A673 (cell line): ENCODE measurements at places on chromosomes 3 and 15. TPM values are rescaled to one million over a fixed set of nuclear protein-coding genes. Genes with fewer than 3 reads are reported as not detected.
A peak's percentile ranks its signal among the peaks of the same experiment; 100 is the strongest.

Gene LRRC49
- 9.2 and 10.9 TPM in 2 replicates for total RNA-seq

- H3K36me3 ChIP-seq, result no peaks in the 10 kb centered on the region
- no peaks in the 10 kb centered on the region for H3K27me3 ChIP-seq
- no peaks in the 10 kb centered on the region for H3K4me1 ChIP-seq
- DNase-seq, result no peak
Measured at GRCh38 chr3:111035316-111035715, 36.3 kb upstream of the NECTIN3 start.

Gene PEAK1
- 36.7 and 39.8 TPM in 2 replicates for total RNA-seq

DNA sequence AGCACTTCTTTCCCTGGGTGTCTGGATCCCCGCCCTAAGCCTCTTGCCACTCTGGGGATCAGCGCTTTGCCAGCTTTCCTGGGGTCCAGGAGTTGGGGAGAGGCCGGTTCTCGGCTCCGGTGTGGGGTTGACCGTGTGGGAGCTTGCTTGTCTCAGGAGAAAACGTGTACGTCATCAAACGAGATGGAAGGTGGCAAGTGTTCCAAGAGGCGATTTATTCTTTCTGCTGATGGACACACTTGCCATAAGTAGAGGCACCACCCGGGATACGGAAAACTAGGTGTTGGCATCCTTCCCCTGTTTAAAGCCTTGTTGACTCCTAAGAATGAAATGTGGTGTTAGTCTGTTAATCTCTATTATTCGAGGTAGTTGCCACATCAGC, 295 bp downstream of the ZWILCH start:
- DNase-seq, result no peak
- H3K36me3 ChIP-seq, result peaks cover 43% of the 10 kb centered on the region
- peaks cover 10% of the 10 kb centered on the region for H3K4me1 ChIP-seq
- no peaks in the 10 kb centered on the region for H3K27me3 ChIP-seq
- H3K27ac ChIP-seq, result peak overlapping the region; percentile 93

DNA sequence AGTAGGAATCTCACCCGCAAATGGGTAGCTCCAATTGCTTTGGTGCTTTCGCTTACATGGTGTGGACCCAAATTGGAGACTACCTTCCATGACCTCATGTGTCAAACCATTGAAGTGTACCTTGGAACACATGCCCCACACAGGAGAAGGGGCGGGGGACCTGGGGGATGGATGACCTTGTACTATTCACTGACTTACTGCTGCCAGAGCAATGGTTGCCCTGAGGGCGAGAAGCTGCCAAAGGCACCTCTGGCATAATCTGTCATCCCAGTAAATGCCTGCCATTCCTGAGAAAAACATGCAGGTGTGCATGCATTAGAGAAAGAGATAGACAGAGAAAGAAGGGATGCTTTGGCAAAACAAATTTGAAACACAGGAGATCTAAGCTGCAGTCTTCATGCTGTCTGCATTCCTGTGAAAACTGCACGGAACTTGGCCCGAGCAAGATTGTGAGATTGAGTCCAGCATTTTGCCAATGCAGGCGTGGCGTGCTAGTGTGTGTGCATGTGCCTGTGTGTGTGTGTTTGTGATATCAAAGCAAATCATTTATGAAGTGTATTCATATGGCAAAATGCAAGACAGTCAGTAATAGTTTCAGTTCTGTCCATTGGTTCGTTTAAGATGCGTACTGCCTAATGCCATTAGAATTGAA, 219.5 kb upstream of the MDFIC2 start:
- H3K4me3 ChIP-seq, result no peak overlapping the region
- H3K27me3 ChIP-seq, result no peaks in the 10 kb centered on the region
- no peak overlapping the region for H3K27ac ChIP-seq
- no peaks in the 10 kb centered on the region for H3K36me3 ChIP-seq

DNA sequence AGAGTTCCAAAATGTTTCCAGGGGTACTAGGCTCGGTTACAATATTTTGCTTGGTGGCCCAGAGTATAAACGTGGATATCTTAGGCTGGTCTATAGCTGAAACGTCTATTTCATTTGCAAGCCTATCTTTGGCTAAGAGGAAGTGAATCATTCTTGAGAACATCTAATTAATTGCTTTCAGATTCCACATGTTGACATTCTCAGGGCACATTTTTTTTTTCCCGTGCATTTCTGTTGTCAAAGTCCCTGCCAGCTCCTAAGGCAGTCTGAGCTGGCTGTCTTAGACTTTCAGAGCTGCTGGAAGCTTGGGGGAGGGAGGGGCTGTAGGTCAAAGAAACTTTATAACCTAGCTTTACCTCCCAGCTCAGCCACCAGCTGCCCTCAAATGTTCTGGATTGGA, 23.2 kb upstream of the LAMP3 start:
- DNase-seq, result peak; percentile 67
- no peak overlapping the region for H3K4me3 ChIP-seq
- no peaks in the 10 kb centered on the region for H3K27me3 ChIP-seq
- H3K36me3 ChIP-seq, result no peaks in the 10 kb centered on the region

DNA sequence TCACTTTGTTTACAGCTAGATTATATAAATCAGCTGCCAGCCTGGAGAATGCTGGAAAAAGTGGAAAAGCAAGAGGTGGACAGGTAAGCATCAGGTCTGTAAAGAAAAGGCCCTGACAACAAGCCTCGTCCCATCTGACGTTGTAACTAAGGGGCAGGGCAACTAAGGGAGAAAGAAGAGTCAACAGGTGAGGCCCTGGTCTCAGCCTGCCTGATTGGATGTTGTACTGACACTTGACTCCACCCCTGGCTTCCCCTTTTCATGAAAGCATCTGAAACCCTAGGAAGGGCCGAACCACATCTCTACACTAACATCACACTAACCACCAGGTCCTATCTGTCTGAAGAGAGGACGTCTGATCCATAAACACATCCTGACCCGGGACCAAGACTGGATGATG, 357.6 kb upstream of the CFAP20DC start:
- no peaks in the 10 kb centered on the region for H3K27me3 ChIP-seq
- no peak overlapping the region for H3K27ac ChIP-seq
- DNase-seq, result no peak
- H3K4me3 ChIP-seq, result no peak overlapping the region
- no peaks in the 10 kb centered on the region for H3K36me3 ChIP-seq

Gene CX3CR1
- not detected in 2 replicates for total RNA-seq

Gene ICE2
- 76.5 and 82.1 TPM in 2 replicates for total RNA-seq

GRCh38 chr15:68344600-68344999, 67.1 kb downstream of the FEM1B start:
- no peaks in the 10 kb centered on the region for H3K27me3 ChIP-seq
- no peak for DNase-seq
- H3K4me1 ChIP-seq, result no peaks in the 10 kb centered on the region
- H3K36me3 ChIP-seq, result no peaks in the 10 kb centered on the region
- H3K27ac ChIP-seq, result no peak overlapping the region
- H3K4me3 ChIP-seq, result no peak overlapping the region

DNA sequence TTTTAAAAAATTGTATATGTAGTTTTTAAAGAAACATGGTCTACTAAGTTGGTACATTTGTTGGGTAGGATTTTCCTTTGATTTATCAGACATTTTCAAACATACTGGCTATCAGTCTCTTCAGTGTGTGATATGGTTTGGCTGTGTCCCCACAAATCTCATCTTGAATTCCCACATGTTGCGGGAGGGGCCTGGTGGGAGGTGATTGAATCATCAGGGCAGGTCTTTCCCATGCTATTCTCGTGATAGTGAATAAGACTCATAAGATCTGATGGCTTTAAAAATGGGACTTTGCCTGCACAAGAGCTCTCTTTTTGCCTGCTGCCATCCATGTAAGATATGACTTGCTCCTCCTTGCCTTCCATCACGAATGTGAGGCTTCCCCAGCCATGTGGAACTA, 121.9 kb downstream of the ABI3BP start:
- H3K4me3 ChIP-seq, result no peak overlapping the region

Gene GPR27
- total RNA-seq, result 6.4 and 8.1 TPM in 2 replicates

DNA sequence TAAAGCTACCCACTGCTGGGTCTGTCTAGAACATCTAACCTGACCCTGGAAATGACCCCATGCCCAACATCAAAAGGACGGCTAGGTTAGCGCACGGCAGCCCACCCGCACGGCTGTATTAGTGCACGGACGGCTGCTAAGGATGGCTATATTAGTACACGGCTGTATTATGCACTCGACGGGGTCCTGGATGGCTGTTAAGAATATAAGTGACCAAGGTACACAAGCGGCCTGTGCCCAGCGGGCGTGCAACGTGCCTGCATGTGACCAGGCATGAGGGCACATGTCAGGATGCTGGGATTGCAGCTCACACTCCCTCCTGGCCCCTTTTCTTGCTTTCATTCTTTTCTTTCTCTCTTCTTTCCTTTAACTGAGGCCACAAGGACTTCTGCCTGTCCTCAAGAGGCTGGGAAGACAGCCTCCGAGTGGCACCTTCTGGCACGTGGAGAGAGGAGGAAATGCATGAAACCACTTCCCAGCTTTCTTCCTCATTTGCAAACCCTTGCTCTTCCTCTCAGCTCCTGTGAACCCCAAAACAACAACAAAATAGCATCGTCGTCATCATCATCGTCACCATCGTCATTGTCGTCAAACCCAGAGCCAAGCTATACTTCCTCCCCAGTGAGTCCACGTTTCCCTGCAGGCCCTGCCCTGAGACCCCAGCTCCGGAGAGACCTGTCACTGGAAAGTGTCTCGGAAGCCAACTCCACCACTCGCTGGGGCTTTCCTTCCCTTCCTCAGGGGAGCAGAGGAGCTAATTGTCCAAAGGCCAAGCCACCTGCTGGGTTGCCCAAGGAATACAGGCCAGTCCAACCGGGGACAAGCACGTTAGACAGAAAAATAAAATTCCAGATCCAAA, 101.8 kb downstream of the CHSY1 start:
- no peaks in the 10 kb centered on the region for H3K36me3 ChIP-seq
- peaks cover 3% of the 10 kb centered on the region for H3K4me1 ChIP-seq
- no peak overlapping the region for H3K27ac ChIP-seq
- H3K27me3 ChIP-seq, result no peaks in the 10 kb centered on the region

DNA sequence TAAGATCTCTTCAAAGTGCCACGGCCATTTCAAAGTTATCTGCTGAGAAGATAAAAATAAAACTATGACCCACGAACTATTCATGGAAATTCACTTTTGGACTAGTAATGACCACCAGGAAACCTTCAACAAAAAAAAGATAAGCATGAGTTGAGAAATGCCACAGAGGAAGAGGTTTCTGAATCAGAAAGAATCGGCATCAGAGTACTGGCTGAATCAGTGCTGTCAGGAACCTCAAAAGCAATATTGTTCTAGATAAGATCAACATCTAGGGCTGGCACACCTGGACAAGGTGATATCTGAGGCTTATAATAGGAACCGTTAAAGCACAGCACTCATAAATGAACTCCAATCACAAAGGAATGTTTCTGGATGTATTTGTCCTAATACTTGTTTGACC, 72.7 kb downstream of the PEAK1 start:
- no peak overlapping the region for H3K4me3 ChIP-seq
- H3K4me1 ChIP-seq, result no peaks in the 10 kb centered on the region
- H3K36me3 ChIP-seq, result no peaks in the 10 kb centered on the region
- no peak for DNase-seq
- no peak overlapping the region for H3K27ac ChIP-seq

- no peaks in the 10 kb centered on the region for H3K4me1 ChIP-seq
- no peak for DNase-seq
- no peaks in the 10 kb centered on the region for H3K36me3 ChIP-seq
Measured at GRCh38 chr3:109355625-109356441, 18.5 kb upstream of the DPPA4 start.

DNA sequence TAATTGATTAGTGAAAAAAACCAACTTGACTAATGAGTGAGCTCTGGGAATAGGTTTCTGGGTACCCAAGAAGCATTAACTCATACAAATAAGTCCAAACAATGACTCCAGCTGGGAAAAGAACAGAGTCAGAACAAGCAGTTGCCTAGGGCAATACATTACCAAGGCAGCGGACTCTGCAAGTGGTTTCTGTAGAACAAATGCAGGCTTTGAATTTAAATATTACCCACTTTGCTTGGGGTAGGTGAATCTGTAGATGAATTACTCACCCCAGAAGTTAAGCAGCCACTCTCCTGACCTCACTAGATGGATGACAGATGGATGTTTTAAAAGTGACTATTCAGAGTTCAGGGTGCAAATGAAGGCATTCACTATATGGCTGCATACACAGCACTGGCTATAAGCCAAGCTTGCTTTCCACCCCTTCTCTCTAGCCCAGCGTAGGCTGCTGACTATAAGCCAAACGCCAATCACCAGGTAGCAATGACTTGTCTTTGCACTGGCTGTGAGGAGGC, 73.1 kb upstream of the BHLHE40 start:
- no peak overlapping the region for H3K4me3 ChIP-seq
- H3K27me3 ChIP-seq, result no peaks in the 10 kb centered on the region
- H3K4me1 ChIP-seq, result no peaks in the 10 kb centered on the region
- no peaks in the 10 kb centered on the region for H3K36me3 ChIP-seq
